ENCODE measurements at places on chromosomes 16 and 17. TPM values are rescaled to one million over a fixed set of nuclear protein-coding genes. Genes with fewer than 3 reads are reported as not detected.

The SBK1 gene
- total RNA-seq, result 0.30 TPM

The KRTAP17-1 gene
- not detected for total RNA-seq

The WNT9B gene
- 0.78 TPM for total RNA-seq

The C17orf67 gene
- total RNA-seq, result 2.6 TPM

The SLC13A2 gene
- not detected for total RNA-seq

- no peaks in the 10 kb centered on the region for H3K4me1 ChIP-seq
- no peak for DNase-seq
- H3K36me3 ChIP-seq, result no peaks in the 10 kb centered on the region
- H3K4me3 ChIP-seq, result no peak overlapping the region
These were observed 5.7 kb upstream of the CX3CL1 start for GRCh38 chr16:57366544-57367040.

The IL32 gene
- total RNA-seq, result 26.2 TPM

DNA sequence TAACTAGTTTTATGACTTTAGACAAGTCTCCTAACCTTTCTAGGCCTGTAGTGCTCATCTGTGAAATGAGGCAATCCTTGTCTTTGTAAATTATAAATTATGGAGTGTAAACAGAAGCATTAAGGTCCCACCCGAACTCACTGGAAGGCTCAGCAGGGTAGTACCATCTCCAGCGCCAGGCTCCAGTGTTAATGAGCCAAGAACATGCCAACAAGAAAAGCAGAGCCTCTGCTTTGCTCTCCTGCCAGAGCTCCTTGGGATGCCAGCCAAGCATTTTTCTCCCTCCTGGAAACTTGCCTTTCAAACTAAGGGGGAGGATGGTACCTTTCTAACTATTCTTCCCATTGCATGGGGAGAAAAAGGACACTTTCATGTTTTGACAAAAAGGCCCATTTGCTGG lies 14.9 kb downstream of the LIMD2 start:
- H3K4me3 ChIP-seq, result no peak overlapping the region
- no peaks in the 10 kb centered on the region for H3K27me3 ChIP-seq
- DNase-seq, result no peak

GRCh38 chr17:51427323-51427811 lies 167.0 kb downstream of the UTP18 start:
- peaks cover 12% of the 10 kb centered on the region for H3K4me1 ChIP-seq
- H3K4me3 ChIP-seq, result no peak overlapping the region
- H3K27me3 ChIP-seq, result no peaks in the 10 kb centered on the region
- DNase-seq, result no peak
- H3K27ac ChIP-seq, result no peak overlapping the region

DNA sequence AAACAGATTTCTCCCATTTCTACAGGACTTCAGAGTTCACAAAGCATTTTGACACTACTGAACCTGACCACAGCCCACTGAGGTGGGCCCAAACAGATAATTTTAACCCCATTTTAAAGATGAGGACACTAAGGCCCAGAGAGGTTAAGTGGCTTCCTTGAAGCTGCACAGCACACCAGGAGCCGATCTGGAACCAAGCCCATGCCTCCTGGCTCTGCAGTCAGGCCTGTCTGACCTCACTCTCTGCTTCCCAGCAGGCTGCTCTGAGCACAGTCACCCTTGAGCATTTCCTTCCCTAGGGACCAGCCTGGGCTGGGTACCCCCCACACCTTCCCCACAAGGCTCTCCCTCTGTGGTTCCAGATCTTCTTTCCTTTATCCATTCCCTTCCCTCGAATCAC lies 252.2 kb downstream of the ENGASE start:
- H3K4me1 ChIP-seq, result no peaks in the 10 kb centered on the region
- H3K27me3 ChIP-seq, result peaks cover 24% of the 10 kb centered on the region
- no peak overlapping the region for H3K4me3 ChIP-seq
- no peaks in the 10 kb centered on the region for H3K36me3 ChIP-seq
- no peak overlapping the region for H3K27ac ChIP-seq

The TMIGD1 gene
- not detected for total RNA-seq

The KRT39 gene
- not detected for total RNA-seq

DNA sequence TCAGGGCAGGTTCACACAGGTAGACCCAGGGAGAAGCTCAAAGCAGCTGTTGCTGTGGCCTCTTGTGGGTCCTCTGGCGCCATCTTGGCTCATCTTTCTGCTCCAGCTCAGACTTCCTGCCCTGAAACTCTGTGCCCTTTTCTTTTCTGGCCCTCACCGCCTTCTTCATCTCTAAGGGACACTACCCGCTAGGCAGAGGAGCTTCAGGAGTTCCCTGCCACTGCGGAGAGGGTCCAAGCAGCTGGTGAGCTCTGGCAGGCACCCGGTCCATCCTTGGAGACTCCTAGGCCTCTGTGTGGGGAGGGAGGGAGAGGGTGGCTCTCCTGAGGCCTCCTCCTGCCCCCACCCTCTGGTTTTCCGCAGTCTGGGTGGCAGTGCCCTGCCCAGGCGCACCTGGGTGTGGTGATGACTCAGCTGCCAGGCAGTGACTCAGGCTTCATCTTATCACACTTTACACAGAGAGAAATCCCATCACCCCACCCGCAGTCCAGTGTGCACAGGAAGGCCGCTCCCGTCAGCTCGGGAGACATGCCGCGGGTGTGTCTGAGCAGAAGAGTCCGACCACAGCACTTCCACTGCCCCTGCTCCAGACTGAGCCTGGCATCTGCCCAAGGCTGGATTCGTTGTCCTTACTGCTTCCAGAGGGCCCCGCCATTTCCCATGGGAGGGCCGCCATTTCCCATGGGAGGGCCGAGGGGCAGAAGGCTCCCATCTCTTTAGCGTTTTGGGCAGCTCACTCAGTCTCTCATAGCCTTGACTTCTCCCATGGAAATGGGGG lies 7.3 kb downstream of the NT5C start:
- H3K27ac ChIP-seq, result no peak overlapping the region
- no peak overlapping the region for H3K4me3 ChIP-seq
- peaks cover 15% of the 10 kb centered on the region for H3K4me1 ChIP-seq

The KDM8 gene
- 2.3 TPM for total RNA-seq

DNA sequence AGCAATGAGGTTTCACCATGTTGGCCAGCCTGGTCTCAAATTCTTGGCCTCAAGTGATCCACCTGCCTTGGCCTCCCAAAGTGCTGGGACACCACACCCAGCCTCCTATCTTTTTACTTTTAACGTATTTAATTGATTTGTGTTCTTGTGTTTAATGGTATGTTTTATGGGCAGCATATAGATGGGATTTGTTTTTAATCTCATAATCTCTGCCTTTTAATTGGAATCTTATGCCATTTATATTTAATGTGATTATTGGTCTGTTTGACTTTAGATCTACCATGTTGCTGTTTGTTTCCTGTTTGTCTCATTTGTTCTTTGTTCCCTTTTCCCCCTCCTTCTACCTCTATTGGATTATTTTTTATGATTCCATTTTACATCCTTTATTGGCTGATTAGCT lies 12.2 kb downstream of the SLC26A11 start:
- peaks cover 3% of the 10 kb centered on the region for H3K36me3 ChIP-seq
- no peaks in the 10 kb centered on the region for H3K27me3 ChIP-seq
- H3K4me3 ChIP-seq, result no peak overlapping the region
- no peak for DNase-seq
- no peak overlapping the region for H3K27ac ChIP-seq
- H3K4me1 ChIP-seq, result no peaks in the 10 kb centered on the region
